ENCODE measurements at places on chromosomes 6 and 20.

- no peak for DNase-seq
These were observed 125.2 kb downstream of the SULF2 start for GRCh38 chr20:47659904-47660601.

GRCh38 chr20:11426948-11427347 is 490.7 kb upstream of the BTBD3 start:
- DNase-seq = no peak

DNA sequence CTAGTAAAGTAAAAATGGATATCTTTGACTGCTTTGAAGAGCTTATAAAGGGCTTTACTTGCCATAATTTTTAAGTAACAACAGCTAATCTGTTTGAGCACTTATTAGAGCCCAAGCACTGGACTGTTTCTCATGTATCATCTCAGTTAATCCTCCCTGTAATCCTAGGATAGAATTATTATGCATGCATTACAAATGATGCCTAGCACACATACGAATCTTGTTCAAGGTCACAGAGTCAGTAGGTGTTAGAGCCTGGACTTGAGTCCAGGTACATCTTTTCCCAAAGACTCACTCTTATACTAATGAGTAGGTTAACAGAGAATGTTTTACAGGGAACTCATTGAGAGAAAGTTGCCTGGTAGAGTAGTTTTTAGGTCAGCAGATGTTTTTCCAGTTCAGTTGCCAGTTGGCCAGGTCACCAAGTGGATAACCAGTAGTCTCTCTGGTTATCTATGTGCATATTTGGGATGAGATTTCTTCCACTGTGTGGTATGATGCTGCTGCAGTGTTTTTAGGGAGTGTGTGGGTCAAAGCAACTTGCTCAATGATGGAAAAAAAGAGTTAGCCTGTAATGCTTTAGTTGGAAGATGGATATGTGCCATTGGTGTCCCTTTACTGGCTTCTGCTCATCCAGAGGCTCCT is 32.3 kb upstream of the LAMA4 start:
- DNase-seq = no peak

GRCh38 chr6:167762259-167762962 is 64.3 kb upstream of the AFDN start:
- DNase-seq = no peak

DNA sequence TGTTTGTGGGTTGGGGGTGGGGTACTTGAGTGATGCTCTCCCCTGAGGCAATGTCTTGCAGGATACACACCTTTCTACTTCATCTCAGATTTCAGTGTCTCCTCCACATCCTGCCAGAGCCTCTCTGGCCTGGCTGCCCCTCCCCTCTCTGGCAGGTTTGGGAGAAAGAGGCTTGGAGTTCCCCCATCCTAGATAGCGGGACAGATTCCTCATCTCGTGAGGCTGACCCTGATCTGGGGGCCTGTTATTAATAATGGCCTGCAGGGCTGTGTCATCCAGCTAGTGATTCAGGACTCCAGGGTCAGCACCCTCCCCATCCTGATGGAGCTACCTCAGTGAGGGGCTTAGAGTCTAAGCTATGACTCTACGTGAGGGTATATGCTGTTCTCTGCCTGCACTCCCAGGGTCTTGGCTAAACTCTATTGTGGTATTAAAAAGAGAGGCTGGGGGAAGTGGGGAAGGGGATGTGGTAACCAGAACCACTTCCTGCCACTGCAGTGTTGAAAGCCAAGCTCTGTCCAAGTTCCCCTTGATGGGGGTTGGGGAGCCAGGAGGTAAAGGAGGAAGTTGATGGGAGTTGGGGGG is 3.7 kb upstream of the MMP9 start:
- no peak for DNase-seq

DNA sequence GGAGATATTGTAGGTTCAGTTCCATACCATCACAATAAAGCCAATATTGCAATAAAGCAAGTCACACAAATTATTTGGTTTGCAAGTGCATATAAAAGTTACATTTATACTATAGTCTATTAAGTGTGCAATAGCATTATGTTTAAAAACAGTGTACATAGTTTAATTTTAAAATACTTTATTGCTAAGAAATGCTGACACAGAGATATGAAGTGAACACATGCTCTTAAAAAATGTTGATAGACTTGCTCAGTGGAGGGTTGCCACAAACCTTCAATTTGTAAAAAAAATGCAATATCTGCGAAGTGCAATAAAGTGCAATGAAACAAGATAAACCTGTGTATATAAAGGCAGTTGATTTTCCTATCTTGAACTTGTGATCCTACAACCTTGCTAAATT is 161.5 kb downstream of the PRDM13 start:
- DNase-seq = no peak

DNA sequence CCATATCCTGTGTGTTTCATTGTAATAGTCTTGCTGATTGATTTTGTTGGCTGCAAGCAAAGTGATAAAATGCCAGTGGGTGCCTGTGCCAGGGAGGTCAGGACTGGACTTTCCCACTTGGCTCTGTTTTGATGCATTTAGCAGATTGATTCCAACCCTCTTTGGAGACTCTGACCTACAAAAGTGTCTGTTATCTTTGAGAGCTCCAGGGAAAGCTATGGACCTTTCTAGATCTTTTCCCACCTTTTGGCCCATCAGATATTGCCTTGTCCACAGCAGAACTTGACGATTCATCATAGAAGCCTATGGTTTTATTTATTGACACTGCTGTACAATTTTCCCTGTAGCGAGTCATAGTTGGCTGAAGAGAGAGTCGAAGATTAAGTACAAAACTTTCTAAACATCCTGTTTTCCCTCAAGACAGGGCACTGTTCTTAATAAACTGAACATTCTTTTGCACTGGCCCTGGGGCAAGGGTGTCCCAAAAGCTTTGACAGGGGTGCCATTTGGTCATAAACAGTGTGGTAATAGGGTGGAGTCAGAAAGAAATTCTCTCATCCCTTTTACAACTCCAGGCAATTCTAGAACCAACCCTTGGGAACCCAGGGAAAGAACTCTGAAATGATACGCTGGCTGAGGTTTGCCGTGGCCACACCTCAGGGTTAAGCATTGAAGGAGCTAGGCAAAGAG is 53.7 kb downstream of the E2F3 start:
- DNase-seq = no peak

- no peak for DNase-seq
These were observed 65.0 kb downstream of the HDDC2 start for GRCh38 chr6:125236536-125237327.

GRCh38 chr6:31560697-31561058 is 11.4 kb upstream of the LTA start:
- DNase-seq = no peak

GRCh38 chr6:129675669-129676472 is 34.1 kb downstream of the ARHGAP18 start:
- DNase-seq = no peak

DNA sequence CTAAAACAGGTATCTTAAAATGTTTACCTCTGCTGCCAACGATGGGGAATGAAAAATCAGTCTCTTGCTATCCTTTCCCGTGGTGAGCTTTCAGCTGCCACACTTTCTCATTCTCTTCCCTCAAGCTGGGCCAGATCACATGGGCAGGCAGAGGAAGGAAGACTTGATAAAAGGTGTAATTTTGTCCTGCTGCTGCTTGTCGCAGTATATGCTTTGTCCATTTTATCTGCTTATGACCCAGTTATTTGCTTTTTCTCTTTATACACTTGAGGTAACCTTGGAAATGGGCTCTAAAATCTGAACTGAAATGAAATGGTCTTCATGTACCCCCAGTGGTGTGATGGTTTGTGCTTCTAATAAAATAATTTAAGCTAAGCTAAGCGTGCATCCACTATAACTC is 695.9 kb upstream of the FLRT3 start:
- DNase-seq = no peak

All from activated CD4-positive, alpha-beta T cell treated with anti-CD3 and anti-CD28 coated beads for 48 hours (primary cell).